Activated CD8-positive, alpha-beta memory T cell treated with anti-CD3 and anti-CD28 coated beads for 4 hours (primary cell): ENCODE measurements at places on chromosomes 4 and X.

GRCh38 chr4:156475322-156475721 is 496.3 kb downstream of the PDGFC start:
- no peak for DNase-seq

- no peak for DNase-seq
Measured at GRCh38 chr4:1195109-1195671, 22.8 kb upstream of the SPON2 start.

- DNase-seq, result no peak
Measured at GRCh38 chr4:3267576-3268394, 18.8 kb downstream of the MSANTD1 start.

DNA sequence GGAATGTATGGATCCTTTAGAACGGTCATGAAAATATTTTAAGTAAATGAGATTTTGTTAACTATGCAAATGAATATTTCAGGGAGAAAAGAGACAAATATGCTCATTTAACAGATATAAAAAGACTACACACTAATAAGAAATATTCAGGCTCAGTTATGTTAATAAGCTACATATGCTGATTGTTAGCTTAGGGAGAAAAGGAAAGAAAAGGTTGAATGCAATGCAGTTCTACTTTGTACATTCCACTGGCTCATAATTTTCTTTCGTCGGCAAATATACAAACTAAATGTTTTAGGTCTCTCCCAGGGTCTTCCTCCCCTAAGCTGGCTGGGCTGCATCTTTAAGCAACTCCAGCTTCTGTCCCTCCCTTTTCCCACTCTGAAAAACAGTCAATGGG is 2.7 kb upstream of the RTL3 start:
- DNase-seq, result no peak

DNA sequence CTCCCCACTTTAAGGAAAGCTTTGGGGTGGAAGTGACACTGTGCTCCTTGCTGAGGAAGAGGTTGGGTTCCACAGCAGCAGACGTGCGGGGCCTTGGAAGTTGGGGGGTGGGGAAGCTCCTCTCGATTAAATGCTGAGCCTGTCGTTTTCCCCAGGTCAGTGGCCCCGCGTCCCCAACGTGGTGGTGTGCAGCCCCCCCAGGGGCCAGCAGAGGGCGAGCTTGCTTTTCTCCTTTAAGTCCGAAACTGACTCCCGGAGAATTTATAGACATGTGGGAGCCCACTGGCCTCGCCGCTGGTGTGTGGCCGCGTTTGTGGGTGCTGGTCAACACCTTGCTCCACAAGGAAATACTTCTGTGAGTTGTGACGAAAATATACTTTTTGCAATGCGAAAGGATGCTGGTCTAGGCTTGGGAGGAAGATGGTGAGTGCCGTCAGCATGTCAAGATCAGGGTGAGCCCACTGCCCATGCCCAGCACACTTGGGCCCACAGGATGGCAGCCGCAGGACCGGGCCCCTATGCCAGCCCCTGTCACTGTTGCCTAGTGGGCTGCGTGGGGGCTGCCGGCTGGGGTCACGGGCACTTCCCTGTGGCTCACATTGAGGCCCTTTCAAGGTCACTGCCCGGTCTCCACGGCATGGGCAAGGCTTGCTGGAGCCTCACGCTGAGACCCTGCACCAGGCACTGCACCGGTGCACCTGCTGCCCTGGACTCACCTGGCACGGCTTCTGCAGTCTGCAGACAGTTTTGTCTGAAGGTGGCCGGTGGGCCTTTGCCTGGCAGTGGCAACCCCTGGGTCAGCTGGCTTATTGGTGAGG is 9.4 kb downstream of the UVSSA start:
- no peak for DNase-seq
